Kidney (tissue), 22 donors: ENCODE measurements at places on chromosomes 4 and X. TPM values are rescaled to one million over a fixed set of nuclear protein-coding genes. Genes with fewer than 3 reads are reported as not detected.

- no peak for DNase-seq
Observed at GRCh38 chrX:10971176-10971575, 140.0 kb upstream of the HCCS start.

GRCh38 chr4:38964942-38965775 lies 67.0 kb downstream of the TMEM156 start:
- DNase-seq = no peak

- DNase-seq = no peak
Observed at GRCh38 chr4:152168987-152169616, 366.8 kb downstream of the FBXW7 start.

GRCh38 chr4:86961605-86962295 lies 26.9 kb downstream of the AFF1 start:
- DNase-seq = peak; percentile 79

- DNase-seq = no peak
Observed at GRCh38 chrX:8946563-8946962, 87.4 kb downstream of the FAM9B start.

DNA sequence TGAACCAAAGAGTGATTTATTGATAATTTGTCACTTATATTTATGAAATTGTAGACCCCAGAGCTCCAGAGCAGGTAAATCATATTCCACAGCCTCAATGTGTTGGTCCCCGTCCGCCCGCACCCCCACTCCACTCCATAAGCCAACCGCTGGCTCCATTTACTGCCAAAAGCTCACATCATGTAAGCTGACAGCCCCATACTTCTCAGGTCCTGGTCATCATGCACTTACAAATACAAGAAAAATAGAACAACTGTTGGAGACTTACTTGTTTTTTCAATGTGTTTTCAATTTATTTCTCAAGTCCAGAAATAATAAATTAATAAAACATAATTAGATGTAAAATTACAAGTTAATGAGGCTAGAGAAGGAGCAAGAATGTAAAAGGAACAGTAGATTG lies 235.7 kb upstream of the HAND2 start:
- no peak for DNase-seq

ADH1B gene
- total RNA-seq = 223 TPM

MAGEB1 gene
- total RNA-seq = not detected

PIN4 gene
- 11.0 TPM for total RNA-seq

CENPE gene
- 2.5 TPM for total RNA-seq

GUCY1B1 gene
- total RNA-seq = 24.7 TPM
